ENCODE measurements at places on chromosomes 11 and 22. TPM values are rescaled to one million over a fixed set of nuclear protein-coding genes. Genes with fewer than 3 reads are reported as not detected.
A peak's percentile ranks its signal among the peaks of the same experiment; 100 is the strongest.

DNA sequence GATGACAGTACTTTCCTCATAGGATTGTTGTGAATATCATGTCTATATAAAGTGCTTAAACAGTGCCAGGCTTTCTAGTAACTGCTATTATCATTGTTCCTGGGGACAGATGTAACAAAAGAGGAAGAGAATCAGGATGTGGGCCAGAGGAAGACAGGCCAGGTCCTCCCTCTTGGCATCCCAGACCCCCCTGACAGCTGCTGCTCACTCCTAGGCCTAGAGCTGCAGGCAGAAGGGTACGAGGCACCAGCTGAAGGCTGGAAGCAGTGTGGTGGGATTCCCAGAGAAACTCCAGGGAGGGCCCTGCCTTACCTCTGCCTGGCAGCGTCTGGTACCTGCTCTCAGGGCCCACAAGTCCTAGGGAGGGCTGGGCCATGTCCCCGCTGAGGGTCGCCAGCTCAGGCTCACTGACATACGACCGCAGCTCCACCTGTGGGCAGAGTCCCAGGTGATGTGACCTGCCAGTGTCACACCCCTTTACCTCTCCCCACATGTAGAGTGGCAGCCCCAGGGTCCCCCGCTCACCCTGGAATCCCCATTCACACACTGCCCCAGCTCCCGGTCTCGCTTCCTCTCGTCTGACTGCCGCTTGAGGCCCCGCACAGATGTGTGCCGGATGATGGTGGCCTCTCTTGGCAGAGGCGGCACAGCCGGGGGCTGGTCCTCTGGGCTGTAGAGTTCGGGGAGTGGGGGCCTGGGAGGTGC lies 52.2 kb downstream of the C11orf58 start:
- H3K27ac ChIP-seq: peak overlapping the region; percentile 92
- no peak for DNase-seq
- H3K36me3 ChIP-seq: no peaks in the 10 kb centered on the region
- no peaks in the 10 kb centered on the region for H3K27me3 ChIP-seq

GRCh38 chr11:47980088-47980906 lies at the start of gene PTPRJ:
Gene PTPRJ (plus strand): TSS chr11:47980559. CDS start chr11:47980913, 354 bp downstream.
- peak within 1 kb of the TSS; percentile 8 for H3K27ac ChIP-seq
- peaks cover 30% of the 10 kb centered on the region for H3K4me1 ChIP-seq
- H3K4me3 ChIP-seq: peak within 1 kb of the TSS; percentile 78
- no peaks in the 10 kb centered on the region for H3K27me3 ChIP-seq

DNA sequence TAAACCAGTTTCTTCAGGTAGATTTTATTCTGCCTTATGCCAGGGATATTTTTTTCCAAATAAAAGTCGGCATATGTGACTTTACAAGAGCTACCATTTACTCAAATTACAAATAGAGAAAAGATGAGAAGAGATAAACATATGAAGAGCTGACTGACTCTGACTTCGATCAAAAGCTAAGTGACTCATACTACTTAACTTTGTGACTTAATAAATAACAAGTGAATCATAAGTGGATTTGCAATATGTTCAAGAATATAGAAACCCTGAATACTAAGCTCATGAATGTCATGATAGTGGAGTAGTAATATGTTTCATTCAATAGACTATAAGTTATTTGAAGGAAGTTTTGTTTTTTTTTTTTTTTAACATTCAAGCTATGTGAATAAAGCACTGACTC lies 130.5 kb upstream of the ANO3 start:
- H3K27me3 ChIP-seq: no peaks in the 10 kb centered on the region
- no peaks in the 10 kb centered on the region for H3K36me3 ChIP-seq
- no peak overlapping the region for H3K27ac ChIP-seq

The PNPLA5 gene
- total RNA-seq: not detected

The RASD2 gene
- total RNA-seq: not detected

DNA sequence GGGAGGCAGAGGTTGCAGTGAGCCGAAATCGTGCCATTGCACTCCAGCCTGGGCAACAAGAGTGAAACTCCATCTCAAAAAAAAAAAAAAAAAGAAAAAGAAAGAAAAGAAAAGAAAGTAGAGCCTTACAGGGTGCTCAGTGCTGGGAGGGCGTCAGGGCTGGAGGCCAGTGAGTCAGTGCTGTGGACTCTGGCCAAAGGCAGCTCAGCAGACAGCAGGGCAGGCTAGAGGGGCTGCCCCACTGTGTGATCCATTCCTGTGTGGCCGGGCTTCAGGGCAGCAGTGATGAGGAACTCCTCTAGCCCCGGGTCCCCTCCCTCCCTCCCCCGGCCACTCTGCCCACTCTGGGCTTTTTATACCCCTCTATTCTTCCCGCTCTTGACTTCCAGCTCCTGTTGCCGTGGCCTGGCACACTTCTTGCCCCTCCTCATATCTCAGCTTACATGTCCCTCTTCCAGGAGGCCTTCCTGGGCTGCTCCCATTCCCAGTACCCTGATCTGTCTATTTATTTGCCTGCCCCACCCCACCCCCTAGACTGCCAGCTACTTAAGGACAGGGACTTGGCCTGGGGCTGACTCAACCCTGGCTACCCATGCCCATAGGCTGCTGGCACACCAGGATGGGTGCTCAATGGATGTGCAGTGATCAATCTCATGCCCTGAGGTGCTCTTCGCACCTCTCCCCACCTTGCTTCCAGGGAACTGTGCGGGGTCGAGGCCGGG lies 10.1 kb downstream of the SYT12 start:
- H3K27me3 ChIP-seq: no peaks in the 10 kb centered on the region
- no peaks in the 10 kb centered on the region for H3K36me3 ChIP-seq
- peaks cover 63% of the 10 kb centered on the region for H3K4me1 ChIP-seq
- peak overlapping the region; percentile 92 for H3K27ac ChIP-seq
- peak overlapping the region; percentile 26 for H3K4me3 ChIP-seq

DNA sequence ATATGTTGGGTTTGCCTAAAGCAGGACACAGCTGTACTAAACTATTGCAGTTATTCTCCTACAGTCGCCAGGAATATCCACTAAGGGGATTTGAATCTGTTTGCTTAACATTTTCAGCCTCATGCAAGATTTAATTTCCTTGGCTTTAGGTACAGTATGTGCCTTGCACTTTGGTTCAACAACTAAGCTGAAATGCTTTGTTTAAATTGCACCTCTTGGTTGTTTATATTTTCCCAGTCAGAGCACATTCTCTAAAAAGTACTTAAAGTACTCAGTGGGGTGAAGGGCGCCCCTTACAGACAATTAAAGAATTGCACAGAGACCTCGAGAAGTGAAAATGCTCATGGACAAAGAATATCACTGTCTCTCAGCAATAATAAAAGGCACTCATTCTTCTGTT lies 107.8 kb upstream of the MTNR1B start:
- peak overlapping the region; percentile 6 for H3K27ac ChIP-seq
- H3K4me1 ChIP-seq: peaks cover 36% of the 10 kb centered on the region
- no peak for DNase-seq
- H3K4me3 ChIP-seq: no peak overlapping the region
- no peaks in the 10 kb centered on the region for H3K27me3 ChIP-seq
